ENCODE measurements at places on chromosomes 11 and 22. TPM values are rescaled to one million over a fixed set of nuclear protein-coding genes. Genes with fewer than 3 reads are reported as not detected.

DNA sequence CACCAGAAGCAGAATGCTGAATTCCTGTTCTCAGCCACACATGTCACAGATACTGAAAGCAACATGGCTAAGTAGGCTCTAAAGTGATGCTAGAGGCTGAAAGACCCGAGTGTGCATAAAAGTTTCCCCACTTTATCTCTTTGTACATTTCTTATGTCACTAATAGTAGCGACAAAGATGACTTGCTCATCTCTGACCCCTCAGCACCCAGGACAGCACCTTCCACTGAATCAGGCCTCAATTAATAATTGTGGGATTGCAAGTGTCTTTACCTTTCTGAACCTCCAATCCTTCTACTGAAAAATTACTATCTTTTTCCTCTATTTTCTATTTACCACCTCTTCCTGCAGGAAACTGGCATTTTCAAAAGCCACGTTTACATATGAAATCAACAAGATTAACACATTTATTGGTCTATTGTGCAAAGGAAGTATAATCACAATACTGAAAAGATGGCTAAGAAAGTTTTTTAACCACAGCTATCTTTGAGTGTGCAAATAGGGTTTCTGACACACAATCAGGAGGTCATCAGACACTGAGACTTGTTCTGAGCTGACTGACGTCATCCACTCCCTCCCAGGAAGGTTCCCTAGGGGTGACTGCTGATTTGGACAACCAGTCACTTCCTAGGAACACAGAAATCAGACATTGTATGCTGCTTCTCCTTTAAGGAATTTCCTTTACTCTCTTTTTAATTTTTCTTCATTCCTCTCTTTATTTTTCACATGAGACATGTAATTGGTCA is 213.9 kb upstream of the ISX start:
- peaks cover 11% of the 10 kb centered on the region for H3K4me1 ChIP-seq
- H3K4me3 ChIP-seq: no peak overlapping the region
- peaks cover 11% of the 10 kb centered on the region for H3K27me3 ChIP-seq
- H3K27ac ChIP-seq: no peak overlapping the region

DNA sequence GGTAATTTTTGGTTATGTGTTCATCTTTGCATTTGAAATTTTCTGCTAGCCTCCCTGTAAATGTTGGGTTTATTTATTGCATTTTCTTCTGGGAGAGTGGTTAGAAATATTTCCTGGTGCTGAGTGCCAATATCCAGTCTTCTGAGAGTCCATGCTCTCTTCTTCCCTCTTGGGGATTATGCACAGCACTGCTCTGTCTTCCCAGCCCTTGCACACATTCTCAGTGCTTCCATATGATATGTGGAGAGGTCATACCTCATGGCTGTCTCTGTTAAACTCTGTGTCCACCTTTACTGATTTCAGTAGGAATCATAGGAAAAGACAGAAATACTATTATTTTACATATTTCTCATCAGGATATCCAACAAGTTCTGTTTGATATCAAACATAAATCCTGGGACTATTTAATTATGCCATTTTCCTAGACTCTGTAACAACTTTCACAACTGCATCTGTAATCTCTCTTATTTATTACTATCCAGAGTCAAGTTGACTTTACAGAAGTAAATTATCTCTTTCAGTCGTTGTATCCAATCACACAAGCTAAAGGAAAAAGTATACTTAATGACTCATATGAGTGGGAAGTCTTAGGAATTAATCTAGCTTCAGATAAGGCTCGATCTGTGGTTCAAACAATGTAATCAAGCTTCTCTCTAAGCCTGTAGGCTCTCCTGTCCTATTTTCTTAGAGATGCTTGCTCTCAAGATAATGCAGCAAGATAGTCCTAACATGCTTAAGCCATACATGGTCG is 2.7 kb upstream of the NXPE1 start:
- H3K36me3 ChIP-seq: no peaks in the 10 kb centered on the region
- no peak for DNase-seq
- H3K27ac ChIP-seq: no peak overlapping the region
- H3K4me1 ChIP-seq: peaks cover 3% of the 10 kb centered on the region
- no peak overlapping the region for H3K4me3 ChIP-seq

GRCh38 chr11:9025101-9025850 is 21.5 kb upstream of the NRIP3 start:
- peaks cover 4% of the 10 kb centered on the region for H3K27me3 ChIP-seq
- no peak for DNase-seq
- no peak overlapping the region for H3K27ac ChIP-seq
- no peaks in the 10 kb centered on the region for H3K36me3 ChIP-seq
- H3K4me3 ChIP-seq: no peak overlapping the region
- H3K4me1 ChIP-seq: peaks cover 2% of the 10 kb centered on the region

- H3K27ac ChIP-seq: no peak overlapping the region
- H3K4me3 ChIP-seq: no peak overlapping the region
- no peak for DNase-seq
- H3K36me3 ChIP-seq: no peaks in the 10 kb centered on the region
- H3K27me3 ChIP-seq: no peaks in the 10 kb centered on the region
- H3K4me1 ChIP-seq: no peaks in the 10 kb centered on the region
These were observed 46.2 kb downstream of the WNT11 start for GRCh38 chr11:76159983-76160661.

DNA sequence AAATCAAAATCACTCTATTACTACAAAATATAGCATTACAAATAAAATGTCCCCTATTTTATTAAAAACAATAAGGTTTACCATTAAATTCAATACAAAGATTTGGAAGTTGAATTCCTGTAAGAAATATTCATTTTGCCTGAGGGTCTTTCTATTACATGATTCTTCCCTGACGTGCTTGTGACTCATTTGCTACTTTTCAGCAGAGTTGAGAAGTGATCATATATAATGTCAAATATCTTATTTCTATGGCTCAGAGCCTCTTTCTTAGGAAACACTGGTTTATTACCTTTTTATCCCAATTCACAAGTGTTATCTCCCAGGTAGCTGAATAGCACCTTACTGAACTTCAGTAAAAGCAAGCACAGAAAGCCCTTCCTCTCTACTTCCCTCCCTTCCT is 65.2 kb upstream of the CNTN5 start:
- H3K27ac ChIP-seq: no peak overlapping the region
- no peak overlapping the region for H3K4me3 ChIP-seq
- DNase-seq: no peak
- H3K27me3 ChIP-seq: no peaks in the 10 kb centered on the region

DNA sequence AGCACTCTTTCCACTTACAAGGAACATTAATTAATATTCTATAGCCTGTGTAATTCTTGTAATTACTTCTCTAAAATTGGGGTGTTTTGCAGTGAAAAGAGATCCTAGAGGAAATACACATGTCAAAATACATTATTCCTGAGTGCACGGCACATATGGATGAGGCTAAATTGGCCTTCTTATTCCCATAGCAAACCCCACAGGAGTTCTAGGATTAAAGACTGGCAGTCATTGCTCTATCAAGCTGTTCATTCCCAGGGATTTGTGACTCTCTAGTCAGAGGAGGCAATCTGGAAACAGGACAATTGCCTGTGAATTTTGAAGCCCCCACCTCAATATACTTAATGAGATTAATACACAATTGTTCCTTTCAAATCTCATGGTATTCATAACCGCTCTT is 145.9 kb upstream of the OPCML start:
- DNase-seq: no peak
- H3K4me1 ChIP-seq: no peaks in the 10 kb centered on the region
- H3K27ac ChIP-seq: no peak overlapping the region
- H3K36me3 ChIP-seq: no peaks in the 10 kb centered on the region

GRCh38 chr11:45563171-45563570 is 102.3 kb downstream of the CHST1 start:
- H3K27me3 ChIP-seq: peaks cover 2% of the 10 kb centered on the region
- H3K4me3 ChIP-seq: no peak overlapping the region
- no peak overlapping the region for H3K27ac ChIP-seq
- DNase-seq: no peak

DNA sequence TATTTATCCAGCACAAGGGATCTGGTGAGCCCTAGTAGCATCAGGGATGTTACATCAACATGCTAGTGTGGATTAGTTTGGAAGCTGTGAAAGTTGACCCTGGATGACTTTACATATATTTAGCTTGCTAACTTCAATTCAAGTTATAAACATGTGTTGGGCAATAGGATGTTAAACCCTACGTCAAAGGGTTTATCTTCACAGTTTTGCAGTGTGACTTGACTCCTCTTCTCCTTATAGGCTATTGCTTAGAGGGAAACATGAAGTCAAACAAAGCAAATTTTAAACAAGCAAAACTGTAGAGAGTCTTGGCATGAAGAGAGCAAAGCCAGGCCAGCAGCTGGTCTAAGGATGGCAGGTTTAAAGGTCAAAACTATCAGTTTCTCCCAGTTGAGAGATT is 11.3 kb upstream of the CTSC start:
- H3K4me1 ChIP-seq: peaks cover 19% of the 10 kb centered on the region
- no peak for DNase-seq
- H3K36me3 ChIP-seq: no peaks in the 10 kb centered on the region
- no peak overlapping the region for H3K27ac ChIP-seq

The LRRC4C gene
- not detected for total RNA-seq

The PRR33 gene
- 0.20 TPM for total RNA-seq

The IGF2 gene
- 8.2 TPM for total RNA-seq

The MOGAT2 gene
- total RNA-seq: not detected

Data from activated CD8-positive, alpha-beta T cell treated with anti-CD3 and anti-CD28 coated beads for 36 hours (primary cell).